Activated CD4-positive, alpha-beta T cell treated with anti-CD3 and anti-CD28 coated beads for 1 hour (primary cell): ENCODE measurements at places on chromosomes 12 and 14.

GRCh38 chr12:47772094-47772660, 861 bp upstream of the SLC48A1 start:
- DNase-seq, result no peak

DNA sequence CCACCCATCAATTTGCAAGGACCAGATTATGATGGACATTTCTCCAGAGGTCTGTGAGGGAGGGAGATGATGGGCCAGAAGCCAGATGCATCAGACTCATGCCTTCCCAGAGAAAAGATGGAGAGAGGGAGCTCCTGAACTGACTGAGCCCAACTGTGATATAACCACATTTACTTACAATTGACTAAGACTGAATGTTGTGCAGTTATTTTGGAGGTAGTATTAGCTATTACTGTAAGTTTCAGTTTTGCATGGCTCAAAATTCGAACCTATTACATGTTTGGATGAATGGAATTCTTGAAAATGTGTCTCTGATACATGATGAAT, 211.1 kb upstream of the SFSWAP start:
- DNase-seq, result no peak

GRCh38 chr14:63290741-63291430, 27.8 kb downstream of the GPHB5 start:
- DNase-seq, result no peak

- no peak for DNase-seq
Measured at GRCh38 chr12:2335916-2336315, 283.1 kb downstream of the CACNA1C start.

DNA sequence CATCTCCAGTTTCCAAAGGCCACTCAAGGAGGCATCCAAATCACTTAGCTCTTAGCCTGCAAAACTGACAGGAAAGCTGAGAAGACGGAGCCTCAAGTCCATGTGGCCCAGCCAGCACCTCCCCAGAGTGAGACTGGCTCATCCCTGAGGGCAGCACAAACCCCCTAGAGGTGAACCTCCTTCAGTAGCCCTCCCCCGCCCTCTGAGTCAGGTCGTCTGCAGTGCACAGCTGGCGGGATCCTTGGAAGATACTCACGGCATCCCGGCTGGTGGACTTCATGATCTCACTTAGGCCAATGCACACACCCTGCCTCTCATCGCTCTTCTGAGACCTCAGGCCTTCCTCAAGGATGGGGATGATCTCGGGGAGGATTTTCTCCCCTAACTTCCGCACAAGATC, 24.1 kb upstream of the RAB35 start:
- no peak for DNase-seq
